Gastrocnemius medialis (tissue), 4 donors: ENCODE measurements at places on chromosomes 6 and 20. TPM values are rescaled to one million over a fixed set of nuclear protein-coding genes. Genes with fewer than 3 reads are reported as not detected.

KLC4 gene
- 13.8 TPM for total RNA-seq

TM9SF4 gene
- 21.5 TPM for total RNA-seq

SRSF12 gene
- total RNA-seq, result 0.33 TPM

IL17F gene
- total RNA-seq, result not detected

BTNL2 gene
- not detected for total RNA-seq

PLAGL1 gene
- total RNA-seq, result 3.3 TPM

RBBP8NL gene
- not detected for total RNA-seq

SLC13A3 gene
- 2.8 TPM for total RNA-seq

MEI4 gene
- not detected for total RNA-seq

PLCB1 gene
- 8.0 TPM for total RNA-seq
